ENCODE measurements at places on chromosomes 13 and 19. TPM values are rescaled to one million over a fixed set of nuclear protein-coding genes. Genes with fewer than 3 reads are reported as not detected.

- H3K27ac ChIP-seq: peak overlapping the region; percentile 100
- H3K4me3 ChIP-seq: peak overlapping the region; percentile 100
- no peaks in the 10 kb centered on the region for H3K27me3 ChIP-seq
- H3K4me1 ChIP-seq: peaks cover 53% of the 10 kb centered on the region
- DNase-seq: no peak
These were observed 5.5 kb upstream of the ZNF580 start for GRCh38 chr19:55635334-55635717.

- no peaks in the 10 kb centered on the region for H3K27me3 ChIP-seq
- no peak for DNase-seq
- no peaks in the 10 kb centered on the region for H3K36me3 ChIP-seq
- no peaks in the 10 kb centered on the region for H3K4me1 ChIP-seq
These were observed 144.4 kb downstream of the ZIC5 start for GRCh38 chr13:99827011-99827772.

DNA sequence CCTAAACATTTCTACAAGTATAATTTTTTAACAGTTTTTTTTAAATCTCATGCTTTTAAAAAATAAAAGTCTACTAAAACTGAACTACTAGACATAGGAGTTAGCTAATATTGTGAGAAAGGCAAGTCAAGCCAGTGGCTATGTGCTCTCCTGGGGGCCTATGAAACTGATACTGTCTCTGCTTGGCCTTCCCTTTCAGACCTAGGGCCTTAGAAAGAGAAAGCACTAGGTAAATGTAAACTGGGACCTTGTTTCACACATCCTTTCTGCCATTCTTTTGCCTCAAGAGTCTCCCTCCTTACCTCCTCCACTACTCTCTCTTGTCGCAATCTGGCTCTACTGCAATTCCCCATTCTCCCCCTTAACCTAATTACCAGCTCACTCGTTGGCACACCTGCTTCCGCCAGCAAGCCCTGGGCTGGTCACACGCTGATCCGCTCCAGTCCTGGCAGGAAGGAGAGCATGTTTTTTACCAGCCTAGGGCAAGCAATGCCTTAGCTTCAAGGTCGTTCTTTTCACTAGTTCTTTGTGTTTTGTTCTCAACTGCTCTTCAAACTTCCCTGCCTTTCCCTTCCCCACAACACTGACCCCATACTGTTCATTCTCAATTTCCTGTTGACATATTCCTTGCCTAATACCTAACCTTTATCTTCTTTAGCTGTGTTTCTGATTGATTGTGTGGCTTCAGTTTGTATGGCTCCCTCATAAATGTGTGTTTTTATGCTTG lies 23.1 kb downstream of the TBC1D4 start:
- no peak overlapping the region for H3K4me3 ChIP-seq
- no peaks in the 10 kb centered on the region for H3K4me1 ChIP-seq
- H3K27me3 ChIP-seq: peaks cover 5% of the 10 kb centered on the region
- H3K27ac ChIP-seq: no peak overlapping the region

DNA sequence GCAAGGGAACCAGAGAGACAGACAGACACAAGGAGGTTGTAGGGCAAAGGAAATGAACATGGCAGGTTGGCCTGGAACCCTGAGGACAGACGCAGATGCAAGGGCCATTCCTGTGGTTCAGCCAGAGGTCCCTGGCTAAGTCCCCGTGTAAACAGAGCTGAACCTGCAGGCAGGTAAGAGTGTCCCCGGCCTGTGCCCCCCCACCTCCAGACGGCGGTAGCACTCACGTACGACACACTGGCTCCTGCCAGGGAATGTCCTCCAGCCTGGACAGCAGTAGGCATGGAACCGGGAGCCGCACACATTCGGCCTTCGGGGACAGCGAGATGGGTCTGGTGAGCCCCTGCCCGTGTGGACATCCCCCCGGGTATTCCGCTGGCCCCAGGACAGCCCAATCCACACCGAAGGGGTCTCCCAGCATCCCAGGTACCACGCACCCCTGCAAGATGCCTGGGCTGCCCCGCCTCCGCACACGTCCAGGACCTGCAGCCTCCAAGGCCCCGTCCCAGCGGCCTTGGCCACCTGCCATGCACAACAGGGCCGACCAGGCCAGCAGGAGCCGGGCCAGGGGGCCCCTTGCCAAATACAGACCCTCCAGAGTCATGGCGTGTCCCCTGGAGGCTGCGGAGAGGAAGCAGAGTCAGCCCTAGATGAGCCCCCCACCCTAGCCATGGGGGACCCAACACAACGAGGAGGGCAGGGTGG lies 2.4 kb downstream of the FBN3 start:
- peaks cover 3% of the 10 kb centered on the region for H3K4me1 ChIP-seq
- no peak overlapping the region for H3K27ac ChIP-seq
- peaks cover 50% of the 10 kb centered on the region for H3K27me3 ChIP-seq
- peaks cover 2% of the 10 kb centered on the region for H3K36me3 ChIP-seq

The ZNF888 gene
- 5.1 TPM for total RNA-seq

- H3K27me3 ChIP-seq: no peaks in the 10 kb centered on the region
- no peak overlapping the region for H3K4me3 ChIP-seq
- DNase-seq: no peak
- H3K36me3 ChIP-seq: no peaks in the 10 kb centered on the region
- no peaks in the 10 kb centered on the region for H3K4me1 ChIP-seq
These were observed 747.3 kb downstream of the PCDH9 start for GRCh38 chr13:66482836-66483235.

The KLK3 gene
- total RNA-seq: not detected
